Kidney epithelial cell (primary cell): ENCODE measurements at places on chromosomes 12 and 14. TPM values are rescaled to one million over a fixed set of nuclear protein-coding genes. Genes with fewer than 3 reads are reported as not detected.

- DNase-seq: no peak
Observed at GRCh38 chr12:105336411-105336810, 5.9 kb downstream of the C12orf75 start.

CFAP251 gene
- total RNA-seq: 3.3 and 3.7 TPM in 2 replicates

P2RX2 gene
- total RNA-seq: not detected in 2 replicates

- no peak for DNase-seq
Observed at GRCh38 chr12:5522432-5523335, 90.8 kb downstream of the NTF3 start.

DNA sequence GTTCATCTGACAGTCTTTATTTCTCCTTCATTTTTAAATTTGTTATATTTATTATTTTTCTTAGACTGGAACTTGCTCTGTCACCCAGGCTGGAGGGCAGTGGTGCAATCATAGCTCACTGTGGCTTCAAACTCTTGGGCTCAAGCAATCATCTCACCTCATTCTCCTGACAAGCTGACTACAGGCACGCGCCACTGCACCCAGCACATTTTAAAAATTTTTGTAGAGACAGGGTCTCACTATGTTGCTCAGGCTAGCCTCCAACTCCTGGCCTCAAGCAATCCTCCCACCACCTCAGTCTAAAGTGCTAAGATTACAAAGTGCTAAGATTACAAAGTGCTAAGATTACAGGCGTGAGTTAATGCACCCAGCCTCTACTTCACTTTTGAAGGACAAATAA, 96.6 kb downstream of the RALGAPA1 start:
- no peak for DNase-seq

DNA sequence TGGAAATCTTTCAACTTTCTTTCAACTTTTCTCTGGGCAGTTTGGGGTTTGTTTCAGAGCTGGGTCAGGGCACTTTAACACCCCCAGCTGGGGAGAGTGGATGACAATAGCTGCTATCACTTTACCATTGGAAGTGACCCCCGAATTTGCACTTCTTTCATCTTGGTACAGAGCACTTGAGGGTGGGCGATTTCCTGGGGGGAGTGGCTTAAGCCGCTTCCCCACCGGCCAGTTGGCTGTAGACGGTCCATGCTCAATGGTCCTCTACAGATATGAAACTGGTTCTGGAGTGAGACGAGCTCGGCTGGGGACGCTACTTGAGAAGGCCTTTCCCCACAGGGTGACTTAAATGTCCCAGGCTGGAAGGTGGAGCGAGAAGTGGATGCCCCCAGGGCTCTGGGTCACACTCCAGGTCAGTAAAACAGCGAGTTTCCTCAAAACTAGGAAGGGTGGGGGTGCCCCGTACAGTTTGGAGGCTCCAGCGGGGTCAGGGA, at the start of gene VRTN:
VRTN (plus strand) TSS at position 231 of the 494 bp plus-strand sequence. CDS start 8,313 bp downstream, outside the sequence.
- no peak for DNase-seq

- no peak for DNase-seq
Observed at GRCh38 chr12:3601461-3602150, 110.6 kb downstream of the PRMT8 start.

- no peak for DNase-seq
Observed at GRCh38 chr14:53161758-53162435, 8.8 kb upstream of the DDHD1 start.

GRCh38 chr12:102326982-102327381, 129.3 kb upstream of the PMCH start:
- DNase-seq: no peak

GRCh38 chr12:77256956-77257355, 191.6 kb upstream of the E2F7 start:
- no peak for DNase-seq

GRCh38 chr12:12717586-12718380, 615 bp downstream of the CDKN1B start:
- DNase-seq: no peak

DNA sequence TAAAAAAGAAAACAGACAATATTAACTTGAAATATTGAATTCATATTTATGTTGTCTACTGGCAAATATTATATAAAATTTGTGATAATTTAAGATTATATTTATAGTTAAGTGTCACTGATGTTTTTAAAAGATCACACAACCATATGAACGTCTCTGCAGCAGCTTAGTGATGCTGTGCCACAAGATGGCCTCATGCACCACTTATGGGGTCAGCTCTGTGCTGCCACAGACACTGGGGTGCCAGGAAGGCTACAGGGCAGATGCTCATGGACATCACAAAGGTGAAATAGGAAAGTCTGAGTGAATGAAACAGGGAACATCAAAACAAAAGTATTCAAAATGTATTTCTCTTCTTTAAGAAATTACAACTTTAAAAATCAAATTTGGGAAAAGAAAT, 13.1 kb downstream of the ATXN3 start:
- DNase-seq: no peak

PAPOLA gene
- 100 and 102 TPM in 2 replicates for total RNA-seq

- no peak for DNase-seq
Observed at GRCh38 chr12:12563290-12563928, 746 bp upstream of the DUSP16 start.

DNA sequence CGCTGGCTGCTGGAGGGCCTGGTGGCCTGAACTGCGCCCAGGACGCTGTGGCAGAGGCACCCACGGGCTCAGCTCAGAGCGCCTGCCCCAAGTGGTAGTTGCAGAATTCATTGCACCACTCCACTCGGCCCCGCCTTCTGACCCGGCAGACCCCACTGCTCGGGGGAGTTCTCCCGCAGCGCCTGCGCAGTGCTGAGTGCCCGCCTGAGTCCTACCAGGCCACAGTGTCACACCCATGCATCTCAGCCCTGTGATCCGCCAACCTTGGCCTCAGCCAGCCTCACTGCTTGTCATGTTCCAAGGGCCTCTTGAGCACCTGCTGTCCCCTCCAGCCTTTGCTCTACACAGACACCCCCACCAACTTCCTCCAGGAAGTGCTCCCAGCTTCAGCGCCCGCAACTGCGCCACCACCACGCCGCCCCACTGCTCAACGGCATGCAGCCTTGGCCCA, 12.2 kb downstream of the DEGS2 start:
- no peak for DNase-seq

GRCh38 chr14:69928111-69928523, 48.9 kb downstream of the SMOC1 start:
- DNase-seq: no peak

GRCh38 chr12:6644903-6645302, 2.3 kb downstream of the ACRBP start:
- no peak for DNase-seq

- no peak for DNase-seq
Observed at GRCh38 chr12:51199366-51199945, 18.4 kb downstream of the POU6F1 start.

ATF7 gene
- 14.2 and 26.6 TPM in 2 replicates for total RNA-seq

DNA sequence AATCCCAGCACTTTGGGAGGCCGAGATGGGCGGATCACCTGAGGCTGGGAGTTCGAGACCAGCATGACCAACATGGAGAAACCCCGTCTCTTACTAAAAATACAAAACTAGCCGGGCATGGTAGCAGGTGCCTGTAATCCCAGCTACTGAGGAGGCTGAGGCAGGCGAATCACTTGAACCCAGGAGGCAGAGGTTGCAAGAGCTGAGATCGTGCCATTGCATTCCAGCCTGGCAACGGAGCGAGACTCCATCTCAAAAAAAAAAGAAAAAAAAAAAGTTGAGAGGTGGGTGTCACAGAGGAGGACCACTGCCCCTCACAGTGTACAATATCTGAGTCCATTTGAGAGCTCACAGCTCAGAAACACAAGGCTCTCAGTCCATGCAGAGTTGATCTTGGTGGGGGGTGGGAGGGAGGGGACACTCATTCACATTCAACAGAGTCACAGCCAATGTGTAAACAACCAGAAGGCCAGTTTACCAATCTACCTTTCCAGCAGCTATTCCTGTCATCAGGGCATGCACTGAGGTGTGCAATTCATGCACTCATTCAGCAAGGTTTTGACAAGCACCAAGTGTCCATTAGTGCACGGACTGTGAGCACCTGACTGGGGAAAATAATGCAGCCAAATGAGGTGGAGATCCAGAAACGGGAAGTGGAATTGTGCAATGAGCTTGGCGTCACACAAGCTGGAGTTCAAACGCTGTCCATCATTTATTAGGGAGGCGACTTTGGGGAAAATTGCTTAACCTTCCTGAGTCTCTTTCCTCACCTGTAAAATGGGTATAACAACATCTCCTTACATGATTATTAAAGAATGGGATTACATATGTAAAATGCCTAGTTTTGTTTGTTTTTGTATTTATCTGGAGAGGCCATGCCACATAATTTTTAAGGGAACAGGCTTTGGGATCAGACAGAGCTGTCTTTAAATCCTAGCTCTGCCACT, 4.4 kb upstream of the EIF5 start:
- DNase-seq: no peak

DNA sequence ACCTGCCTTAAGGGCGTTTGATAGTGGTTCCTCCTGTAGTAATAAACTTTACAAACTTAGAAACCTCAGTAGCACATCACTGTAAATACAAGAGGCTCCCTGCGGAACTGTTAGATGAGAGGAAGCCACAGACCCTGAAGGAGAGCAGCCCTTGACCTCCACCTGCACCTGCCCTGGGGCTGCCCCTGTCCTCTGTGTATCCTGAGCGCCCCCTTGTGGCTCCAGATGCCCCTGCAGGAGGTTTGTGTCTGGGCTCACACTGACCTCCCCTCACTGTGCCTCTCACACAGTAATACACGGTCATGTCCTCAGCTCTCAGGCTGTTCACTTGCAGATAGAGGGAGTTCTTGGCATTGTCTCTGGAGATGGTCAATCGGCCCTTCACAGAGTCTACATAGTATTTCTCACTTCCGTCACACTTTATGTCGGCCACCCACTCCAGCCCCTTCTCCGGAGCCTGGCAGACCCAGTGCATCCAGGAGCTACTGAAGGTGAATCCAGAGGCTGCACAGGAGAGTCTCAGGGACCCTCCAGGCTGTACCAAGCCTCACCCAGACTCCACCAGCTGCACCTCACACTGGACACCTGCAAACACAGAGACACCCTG, 1059.8 kb downstream of the TMEM121 start:
- DNase-seq: no peak

- no peak for DNase-seq
Observed at GRCh38 chr14:55891692-55892091, 226.5 kb upstream of the PELI2 start.

PTPRB gene
- 4.5 and 4.7 TPM in 2 replicates for total RNA-seq

- no peak for DNase-seq
Observed at GRCh38 chr12:14628771-14629170, 61.1 kb upstream of the PLBD1 start.

GRCh38 chr12:119692410-119692809, 24.5 kb downstream of the PRKAB1 start:
- no peak for DNase-seq

DNA sequence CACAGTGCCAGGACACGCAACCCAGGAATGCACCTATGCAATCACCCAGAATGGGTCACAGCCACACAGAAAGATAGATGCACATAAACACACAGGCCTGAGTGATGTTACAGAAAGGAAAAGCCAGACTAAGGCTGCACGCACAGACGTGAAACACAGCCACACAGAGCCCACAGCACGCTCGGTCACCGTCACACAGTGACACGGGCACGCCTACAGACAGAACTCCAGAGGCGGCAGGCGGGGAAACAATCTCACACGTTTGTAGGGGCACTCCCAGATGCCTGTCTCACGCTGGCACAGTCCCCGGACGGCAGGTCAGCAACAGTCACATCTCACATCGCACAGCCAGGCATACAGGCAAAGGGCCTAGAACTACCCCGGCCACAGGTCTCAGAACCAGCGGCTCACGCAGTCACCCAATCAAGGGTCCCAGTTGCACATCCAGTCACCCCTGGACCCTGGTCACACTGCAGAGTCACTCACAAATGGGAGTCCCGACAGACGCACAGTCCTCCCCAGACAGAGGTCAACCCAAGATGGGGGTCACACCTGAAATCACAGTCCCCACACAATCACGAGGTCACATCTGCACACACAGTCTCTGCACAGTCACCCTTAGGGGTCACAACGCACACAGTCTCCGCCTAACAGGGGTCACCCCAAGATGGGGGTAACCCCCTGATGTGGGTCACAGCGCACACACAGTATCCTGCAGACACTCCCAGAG, 790 bp downstream of the SSH1 start:
- no peak for DNase-seq

DNA sequence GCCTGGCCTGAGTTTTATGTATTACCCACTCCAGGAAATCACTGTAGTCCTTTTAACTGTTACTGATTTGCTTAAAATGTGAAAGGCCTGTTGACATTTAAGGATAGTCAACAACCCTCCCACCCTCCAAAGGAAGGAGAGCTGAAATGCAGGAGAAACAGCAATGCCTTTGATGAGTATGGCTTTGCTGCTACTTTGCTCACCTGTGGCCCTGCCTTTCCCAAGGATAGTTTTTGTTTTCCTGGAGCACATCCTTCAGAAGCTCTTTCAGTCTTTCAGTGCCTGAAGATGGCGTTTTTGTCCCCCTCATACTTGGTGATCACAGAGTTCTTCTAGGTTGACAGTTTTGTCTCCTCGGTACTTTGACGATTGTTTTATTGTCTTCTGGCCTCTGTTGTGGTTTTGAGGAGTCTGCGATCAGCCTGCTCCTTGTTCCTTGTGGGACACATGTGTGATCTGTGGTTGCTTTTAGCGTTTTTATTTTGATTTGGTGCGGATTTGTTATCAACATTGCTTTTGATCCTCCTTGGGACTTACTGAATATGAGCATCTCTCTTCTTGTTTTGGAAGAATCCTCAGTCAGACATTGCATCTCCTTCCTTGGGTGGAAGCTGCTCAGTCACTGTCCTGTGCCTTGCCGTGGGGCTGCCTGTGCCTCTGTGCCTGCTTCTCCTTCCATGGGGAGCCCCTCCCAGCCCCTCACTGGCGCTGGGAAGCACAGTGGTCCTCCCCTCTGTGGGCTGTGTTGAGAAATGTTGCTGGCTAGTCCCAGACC, 17.2 kb downstream of the PACS2 start:
- DNase-seq: no peak

TEX52 gene
- not detected in 2 replicates for total RNA-seq

DNA sequence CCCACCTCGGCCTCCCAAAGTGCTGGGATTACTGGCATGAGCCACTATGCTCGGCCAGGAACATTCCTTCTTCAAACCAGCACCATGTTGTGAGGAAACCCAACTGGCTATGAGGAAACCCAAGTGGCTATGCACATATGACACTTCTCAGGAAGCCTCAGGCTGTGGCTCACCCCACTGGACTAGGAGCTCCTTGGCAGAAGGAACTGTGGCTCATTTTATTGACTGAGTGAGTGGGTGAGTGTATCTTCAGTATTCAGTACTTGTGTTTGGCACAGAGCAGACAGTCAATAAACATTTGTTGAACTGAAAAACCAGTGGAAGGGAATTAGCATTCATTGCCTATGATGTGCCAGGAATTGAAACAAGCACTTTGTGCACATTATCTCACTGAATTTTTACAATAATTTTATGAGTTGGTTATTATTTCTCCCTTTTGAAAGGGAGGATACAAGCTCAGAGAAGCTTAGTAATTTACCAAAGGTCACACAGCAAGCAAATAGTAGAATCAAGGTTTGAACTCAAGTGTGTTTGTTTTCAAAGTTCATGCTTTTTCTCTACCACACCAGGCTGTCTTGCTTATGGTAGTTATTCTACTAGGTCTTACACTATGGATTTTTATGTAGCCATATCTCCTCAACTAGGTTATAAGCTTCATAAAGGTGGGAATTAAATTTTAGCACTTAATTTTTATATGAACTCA, 121.6 kb downstream of the VEZT start:
- DNase-seq: no peak

PARP11 gene
- total RNA-seq: 8.0 and 9.0 TPM in 2 replicates
